ENCODE measurements at places on chromosomes 6 and 20. TPM values are rescaled to one million over a fixed set of nuclear protein-coding genes. Genes with fewer than 3 reads are reported as not detected.

GRCh38 chr6:100575921-100576320 lies 111.2 kb upstream of the SIM1 start:
- H3K27me3 ChIP-seq, result no peaks in the 10 kb centered on the region
- H3K36me3 ChIP-seq, result no peaks in the 10 kb centered on the region
- no peak for DNase-seq
- no peaks in the 10 kb centered on the region for H3K4me1 ChIP-seq
- no peak overlapping the region for H3K27ac ChIP-seq

DNA sequence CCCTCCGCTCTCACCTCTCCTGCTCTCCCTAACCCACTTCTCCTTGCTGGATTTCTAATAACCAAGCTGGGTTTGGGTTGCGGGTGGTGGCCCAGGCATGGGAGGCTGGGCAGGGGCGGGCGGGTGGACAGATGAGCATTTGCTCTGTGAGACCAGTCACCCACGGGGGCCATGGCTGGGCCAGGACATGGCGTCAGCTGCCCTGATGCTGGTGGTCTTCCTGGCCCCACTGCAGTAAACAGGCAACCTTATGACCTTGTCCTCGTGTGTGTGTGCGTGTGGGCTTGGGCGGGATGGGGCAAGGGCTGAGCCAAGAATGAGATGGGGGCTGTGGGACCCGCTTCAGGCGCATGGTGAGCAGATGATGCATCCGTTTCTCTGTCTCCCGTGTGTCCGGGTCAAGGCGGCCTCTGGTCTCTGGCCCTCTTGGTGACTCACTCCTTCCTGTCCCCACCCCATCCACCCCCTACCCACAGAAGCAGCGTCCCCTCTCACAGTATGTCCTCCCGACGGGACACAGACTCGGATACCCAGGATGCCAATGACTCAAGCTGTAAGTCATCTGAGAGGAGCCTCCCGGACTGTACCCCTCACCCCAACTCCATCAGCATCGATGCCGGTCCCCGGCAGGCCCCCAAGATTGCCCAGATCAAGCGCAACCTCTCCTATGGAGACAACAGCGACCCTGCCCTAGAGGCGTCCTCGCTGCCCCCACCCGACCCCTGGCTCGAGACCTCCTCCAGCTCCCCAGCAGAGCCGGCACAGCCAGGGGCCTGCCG lies 41.4 kb upstream of the MYL9 start:
- H3K27ac ChIP-seq, result no peak overlapping the region
- no peaks in the 10 kb centered on the region for H3K27me3 ChIP-seq
- DNase-seq, result no peak
- peaks cover 13% of the 10 kb centered on the region for H3K36me3 ChIP-seq

- no peak for DNase-seq
- no peak overlapping the region for H3K4me3 ChIP-seq
- no peaks in the 10 kb centered on the region for H3K36me3 ChIP-seq
- H3K27ac ChIP-seq, result no peak overlapping the region
Measured at GRCh38 chr20:38238829-38239228, 21.7 kb downstream of the KIAA1755 start.

- no peak for DNase-seq
- H3K27ac ChIP-seq, result peak overlapping the region; percentile 92
- peaks cover 66% of the 10 kb centered on the region for H3K36me3 ChIP-seq
- H3K4me1 ChIP-seq, result peaks cover 40% of the 10 kb centered on the region
Measured at GRCh38 chr20:49275636-49276035, 2.2 kb downstream of the ZNFX1 start.

- H3K4me3 ChIP-seq, result no peak overlapping the region
- H3K27me3 ChIP-seq, result no peaks in the 10 kb centered on the region
- DNase-seq, result no peak
- no peak overlapping the region for H3K27ac ChIP-seq
- no peaks in the 10 kb centered on the region for H3K36me3 ChIP-seq
Measured at GRCh38 chr20:5212907-5213487, 86.2 kb downstream of the CDS2 start.

- DNase-seq, result no peak
- H3K4me3 ChIP-seq, result no peak overlapping the region
- no peak overlapping the region for H3K27ac ChIP-seq
- H3K36me3 ChIP-seq, result peaks cover 5% of the 10 kb centered on the region
Measured at GRCh38 chr20:34621383-34622367, 55.2 kb downstream of the PIGU start.

DNA sequence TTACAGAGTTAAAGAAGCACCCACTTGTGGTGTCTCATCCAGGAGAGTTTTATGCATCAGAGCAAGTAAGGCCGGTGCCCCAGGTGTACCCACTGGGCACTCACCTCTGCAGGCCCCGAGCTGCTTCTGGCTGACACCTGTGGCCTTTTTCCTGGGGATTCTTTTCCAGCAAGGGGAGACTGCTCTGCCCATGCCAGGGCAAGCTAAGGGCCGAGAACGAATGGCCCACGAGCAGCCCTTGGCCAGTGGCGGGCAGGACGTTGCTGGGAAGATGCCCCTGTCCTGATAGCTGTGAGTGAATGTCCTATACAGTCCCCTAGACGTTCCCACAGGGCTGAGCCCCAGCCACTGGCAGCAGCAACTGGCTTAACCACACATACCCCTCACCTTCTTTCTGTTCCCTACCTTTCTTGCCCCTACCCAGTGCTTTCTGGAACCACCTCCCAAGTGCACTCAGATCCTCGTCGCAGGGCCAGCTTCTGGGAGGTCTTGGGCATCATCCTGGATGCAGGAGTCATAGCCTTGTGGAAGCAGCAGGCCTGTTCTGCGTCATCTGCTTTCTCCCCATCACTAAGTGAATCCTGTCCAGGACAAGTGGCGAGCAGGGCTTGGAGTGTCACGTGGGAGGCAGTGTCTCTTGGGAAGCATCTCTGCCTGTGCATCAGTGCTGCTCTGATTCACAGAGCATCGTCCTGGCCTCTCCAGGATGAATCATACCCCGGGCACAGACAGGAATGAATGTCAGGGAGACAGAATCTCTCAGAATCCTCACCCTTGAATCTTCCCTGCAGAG lies 32.5 kb downstream of the SYNDIG1 start:
- DNase-seq, result no peak
- no peaks in the 10 kb centered on the region for H3K4me1 ChIP-seq
- H3K4me3 ChIP-seq, result no peak overlapping the region
- H3K27me3 ChIP-seq, result no peaks in the 10 kb centered on the region
- H3K27ac ChIP-seq, result no peak overlapping the region
- no peaks in the 10 kb centered on the region for H3K36me3 ChIP-seq

Gene AHCY
- 128 TPM for polyA plus RNA-seq

Gene SCGN
- polyA plus RNA-seq, result not detected

Gene GSTA3
- polyA plus RNA-seq, result not detected
